ENCODE measurements at places on chromosomes 1 and 21.
A peak's percentile ranks its signal among the peaks of the same experiment; 100 is the strongest.

DNA sequence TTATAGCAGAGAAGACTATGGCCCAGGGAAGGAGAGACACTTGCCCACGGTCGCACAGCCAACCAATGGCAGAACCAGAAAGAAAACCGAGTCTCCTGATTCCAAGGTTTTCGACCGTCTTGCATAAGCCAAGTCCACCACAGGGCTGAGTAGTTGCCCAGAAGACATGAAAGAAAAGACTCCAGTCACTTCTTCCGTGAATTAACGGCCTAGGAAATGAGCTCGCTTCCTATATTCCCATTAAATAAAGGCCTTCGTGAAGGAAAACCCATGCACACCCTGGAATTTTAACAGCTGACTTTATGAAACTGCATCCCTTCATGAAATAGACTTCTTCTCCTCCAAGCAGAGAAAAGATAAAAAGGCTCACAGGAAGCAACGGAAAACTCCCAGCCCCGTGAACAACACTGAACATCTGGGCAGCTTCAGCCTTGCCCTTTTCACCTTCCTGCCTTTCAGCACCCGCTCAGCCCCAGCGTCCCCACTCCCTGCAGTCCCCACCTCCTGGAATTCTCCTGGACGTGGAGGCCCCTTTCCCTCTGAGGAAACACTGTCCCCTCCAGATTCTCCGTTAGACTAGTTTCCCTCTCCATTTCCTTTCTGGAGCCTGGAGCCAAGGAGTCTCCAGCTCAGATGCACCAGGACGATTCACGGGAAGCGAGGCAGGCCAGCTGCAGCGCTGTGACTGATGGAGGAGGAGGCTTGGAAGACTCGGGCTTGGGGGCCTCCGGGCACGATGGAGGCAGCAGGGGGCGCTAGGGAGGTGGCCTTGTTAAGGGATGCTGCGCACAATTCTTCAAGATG is 2.7 kb upstream of the MYOC start:
- peak; percentile 79 for DNase-seq

DNA sequence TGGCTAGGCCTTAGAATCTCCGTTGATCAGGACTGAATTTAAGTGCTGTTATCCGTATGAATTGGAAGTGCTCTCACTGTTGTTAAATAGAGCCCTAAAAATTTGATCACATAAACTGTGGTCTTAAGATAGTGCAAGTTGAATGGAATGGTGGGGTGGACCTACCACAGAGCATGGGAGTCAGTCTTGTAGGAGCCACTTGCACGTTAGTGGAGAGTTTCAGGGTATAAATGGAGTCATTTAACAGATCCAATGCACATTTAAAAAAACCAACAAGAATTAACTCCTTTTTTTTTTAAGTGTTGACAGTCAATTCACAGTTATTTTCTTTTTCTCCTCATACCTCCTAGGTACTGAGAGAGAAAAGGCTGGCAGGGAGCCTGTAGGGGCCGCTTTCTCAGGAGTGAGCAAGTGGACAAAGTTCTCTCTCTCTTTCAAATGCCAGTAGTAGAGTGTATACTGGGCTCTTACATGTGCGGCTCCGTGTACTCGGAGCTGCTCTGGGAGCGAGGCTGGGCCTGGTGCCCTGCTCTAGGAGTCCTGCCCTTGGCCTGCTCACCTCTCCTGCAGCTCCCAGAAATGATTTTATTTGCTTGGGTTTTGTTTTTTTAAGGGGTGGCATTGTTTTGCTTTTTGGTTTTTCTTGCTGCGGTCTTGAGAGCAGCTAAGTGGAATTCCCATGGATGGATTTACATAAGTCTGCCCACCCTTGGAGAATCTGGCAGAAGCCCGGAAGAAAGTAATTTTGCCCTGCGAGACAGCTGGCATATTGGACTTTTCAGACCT is 91.3 kb downstream of the ATP5PO start:
- DNase-seq = no peak

GRCh38 chr1:212819726-212820125 is 27.7 kb downstream of the SPATA45 start:
- DNase-seq = no peak

- DNase-seq = no peak
Observed at GRCh38 chr1:2887941-2888855, 86.7 kb upstream of the TTC34 start.

DNA sequence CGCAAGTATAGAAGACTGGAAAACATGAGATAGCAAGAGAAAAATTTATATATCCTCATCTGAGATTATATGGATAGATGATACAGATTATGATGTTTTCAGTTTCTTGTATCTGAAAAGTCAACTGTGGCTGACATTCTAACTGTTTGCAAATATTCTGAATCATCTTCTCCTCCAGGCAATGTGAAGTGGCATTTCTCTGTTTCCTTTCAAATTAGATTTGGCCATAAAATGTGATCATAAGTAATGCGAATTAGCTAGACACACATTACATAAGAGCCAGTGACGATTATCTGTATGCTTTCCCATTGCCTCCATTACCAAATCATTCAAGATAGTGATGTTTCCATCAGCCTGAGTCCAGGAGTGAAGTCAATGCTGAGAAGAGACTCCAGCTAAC is 265.2 kb downstream of the BRINP3 start:
- DNase-seq = no peak

Data from fibroblast of mammary gland (primary cell).